Tibial nerve (tissue), 4 donors: ENCODE measurements at places on chromosomes 7 and 10. TPM values are rescaled to one million over a fixed set of nuclear protein-coding genes. Genes with fewer than 3 reads are reported as not detected.

Gene PPP1R17
- 0.30 TPM for total RNA-seq

Gene AZGP1
- 182 TPM for total RNA-seq

GRCh38 chr7:108637049-108637621 lies 67.5 kb downstream of the DNAJB9 start:
- DNase-seq: no peak

Gene GNAT3
- not detected for total RNA-seq

GRCh38 chr10:61397175-61397986 lies 55.8 kb downstream of the TMEM26 start:
- DNase-seq: no peak

- peak; percentile 37 for DNase-seq
These were observed 94.0 kb downstream of the SORBS1 start for GRCh38 chr10:95467162-95467599.

Gene FAM204A
- 59.7 TPM for total RNA-seq

DNA sequence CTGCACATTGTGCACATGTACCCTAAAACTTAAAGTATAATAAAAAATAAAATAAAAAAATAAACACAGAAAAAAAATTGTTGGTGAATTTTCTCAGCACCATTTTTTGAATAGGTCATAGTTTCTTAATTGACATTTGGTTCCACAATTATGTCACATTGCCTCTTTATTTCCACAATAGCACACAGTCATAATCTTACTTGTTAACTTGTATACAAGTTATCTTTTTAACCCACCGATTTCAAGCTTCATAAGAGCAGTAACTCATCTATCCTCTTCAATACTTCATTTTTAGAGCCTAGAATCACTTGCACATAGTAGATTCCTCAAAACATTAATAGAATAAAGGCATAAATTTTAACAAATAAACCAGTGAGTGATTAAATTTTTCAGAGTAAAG lies 1425.1 kb upstream of the LRRTM3 start:
- no peak for DNase-seq

Gene KIAA1217
- total RNA-seq: 67.2 TPM

DNA sequence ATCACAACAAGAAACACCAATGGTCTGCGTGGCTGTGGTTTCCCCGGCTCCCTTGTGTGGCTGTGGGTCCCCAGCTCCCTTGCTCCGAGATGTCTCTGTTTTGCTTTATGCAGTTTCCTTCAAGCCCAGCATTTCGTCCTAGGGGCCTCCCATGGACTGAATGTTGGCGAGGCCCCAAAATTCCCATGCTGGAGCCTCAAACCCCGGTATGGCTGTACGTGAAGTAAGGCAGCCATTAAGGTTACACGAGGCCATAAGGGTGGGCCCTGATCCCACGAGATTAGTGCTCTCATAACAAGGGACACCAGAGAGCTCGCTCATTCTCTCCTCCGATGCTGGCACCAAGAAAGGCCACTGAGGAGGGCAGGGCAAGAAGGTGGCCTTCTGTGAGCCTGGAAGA lies 44.6 kb downstream of the INSIG1 start:
- DNase-seq: no peak

DNA sequence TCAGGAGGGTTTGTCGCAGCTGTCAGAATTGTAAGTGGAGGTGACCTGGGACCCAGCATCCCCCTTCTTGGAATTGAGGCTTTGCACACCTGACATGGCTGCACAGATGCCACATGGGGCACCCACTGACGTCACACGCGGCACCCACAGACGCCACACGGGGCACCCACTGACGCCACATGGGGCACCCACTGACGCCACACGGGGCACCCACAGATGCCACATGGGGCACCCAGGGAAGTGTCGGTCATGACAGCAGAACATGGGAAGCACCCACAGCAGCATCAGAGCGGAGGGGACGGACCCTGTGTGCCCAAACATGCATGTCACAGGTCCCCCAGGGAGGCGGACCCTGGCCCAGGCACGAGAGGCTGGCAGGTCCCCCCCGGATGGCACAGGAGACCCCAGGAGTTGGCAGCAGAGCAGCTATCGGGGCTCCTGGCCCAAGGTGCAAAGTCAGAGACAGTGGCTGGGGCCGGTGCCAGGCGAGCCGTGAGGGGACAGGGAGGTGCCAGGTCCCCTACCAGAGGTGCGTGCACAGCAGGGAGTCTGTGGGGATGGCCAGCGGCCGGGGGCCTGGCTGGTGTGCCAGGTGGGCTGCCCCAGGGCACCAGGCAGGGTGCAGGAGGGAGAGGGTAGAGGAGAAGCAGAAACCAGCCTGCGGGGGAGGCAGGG lies 21.1 kb downstream of the KNDC1 start:
- DNase-seq: no peak

Gene MSMB
- not detected for total RNA-seq

Gene OLAH
- total RNA-seq: 2.9 TPM

Gene MBL2
- not detected for total RNA-seq

- DNase-seq: no peak
These were observed 98.9 kb upstream of the GLCCI1 start for GRCh38 chr7:7869651-7870050.

Gene FEZF1
- not detected for total RNA-seq

Gene MMP21
- not detected for total RNA-seq

DNA sequence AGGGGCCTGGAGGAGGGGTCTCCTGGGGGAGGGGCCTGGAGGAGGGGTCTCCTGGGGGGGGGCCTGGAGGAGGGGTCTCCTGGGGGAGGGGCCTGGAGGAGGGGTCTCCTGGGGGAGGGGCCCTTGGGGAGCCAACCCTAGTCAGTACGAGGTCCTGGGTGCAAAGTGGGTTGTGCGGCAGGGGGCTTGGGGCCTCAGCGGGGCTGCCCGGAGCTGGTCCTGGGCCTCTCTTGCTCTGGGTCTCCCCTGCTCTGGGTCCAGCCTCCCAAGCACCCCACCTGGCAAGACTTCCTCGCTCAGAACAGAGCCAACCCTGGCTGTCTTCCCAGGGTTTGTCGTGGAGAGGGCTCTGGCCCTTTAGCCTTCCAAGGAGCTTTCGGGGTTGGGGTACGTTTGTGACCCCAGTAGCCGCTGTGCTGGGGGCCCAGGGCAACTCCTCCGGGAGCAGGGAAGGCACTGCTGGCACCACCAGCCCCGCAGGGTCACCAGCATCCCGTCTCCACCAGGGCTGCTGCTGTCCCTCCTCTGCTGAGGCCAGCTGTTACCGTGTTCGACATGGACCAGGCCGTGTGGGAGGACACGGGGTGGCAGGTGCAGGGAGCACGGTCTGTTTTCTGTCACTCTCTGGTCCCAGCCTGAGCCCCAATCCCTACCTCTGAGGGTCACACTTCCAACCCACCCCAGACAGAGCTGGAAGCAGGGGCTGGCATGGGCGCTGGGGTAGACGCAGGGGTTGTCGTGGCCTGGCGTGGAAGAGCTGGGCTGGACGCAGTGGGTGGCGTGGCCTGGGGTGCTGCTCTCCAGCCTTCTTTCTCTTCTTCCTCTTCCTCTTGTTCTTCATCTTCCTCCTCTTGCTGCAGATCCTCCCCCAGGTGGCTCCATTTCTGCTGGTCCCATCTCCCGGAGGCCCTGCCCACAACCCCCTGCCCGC lies 22.8 kb downstream of the PWWP2B start:
- DNase-seq: no peak

GRCh38 chr7:18768256-18768655 lies 272.7 kb downstream of the HDAC9 start:
- no peak for DNase-seq

GRCh38 chr10:11677480-11677879 lies 64.7 kb upstream of the ECHDC3 start:
- DNase-seq: no peak

Gene SMARCD3
- total RNA-seq: 97.2 TPM

DNA sequence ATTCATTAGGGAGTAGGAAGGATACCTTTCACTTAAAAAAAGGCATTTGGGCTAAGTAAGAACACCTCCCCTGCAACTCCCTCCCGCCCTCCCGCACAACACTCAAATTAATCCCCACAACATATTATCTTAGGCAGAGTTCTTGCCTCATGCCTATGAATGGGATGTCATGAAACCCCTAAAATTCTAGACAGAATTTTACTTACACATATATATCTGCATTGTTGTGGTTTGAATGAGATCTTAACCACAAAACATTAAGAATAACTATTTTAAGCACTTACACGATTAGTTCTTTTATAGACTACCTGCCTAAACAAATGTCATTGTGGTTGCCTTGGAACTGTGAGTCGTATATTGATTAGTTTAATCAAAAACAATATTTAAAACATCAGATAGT lies 4.5 kb upstream of the ITGB1 start:
- no peak for DNase-seq
